CD4-positive, alpha-beta T cell treated with Interleukin-12 subunit alpha and Interleukin-12 subunit beta, for 1 hour (primary cell): ENCODE measurements at places on chromosomes 2 and 18.

DNA sequence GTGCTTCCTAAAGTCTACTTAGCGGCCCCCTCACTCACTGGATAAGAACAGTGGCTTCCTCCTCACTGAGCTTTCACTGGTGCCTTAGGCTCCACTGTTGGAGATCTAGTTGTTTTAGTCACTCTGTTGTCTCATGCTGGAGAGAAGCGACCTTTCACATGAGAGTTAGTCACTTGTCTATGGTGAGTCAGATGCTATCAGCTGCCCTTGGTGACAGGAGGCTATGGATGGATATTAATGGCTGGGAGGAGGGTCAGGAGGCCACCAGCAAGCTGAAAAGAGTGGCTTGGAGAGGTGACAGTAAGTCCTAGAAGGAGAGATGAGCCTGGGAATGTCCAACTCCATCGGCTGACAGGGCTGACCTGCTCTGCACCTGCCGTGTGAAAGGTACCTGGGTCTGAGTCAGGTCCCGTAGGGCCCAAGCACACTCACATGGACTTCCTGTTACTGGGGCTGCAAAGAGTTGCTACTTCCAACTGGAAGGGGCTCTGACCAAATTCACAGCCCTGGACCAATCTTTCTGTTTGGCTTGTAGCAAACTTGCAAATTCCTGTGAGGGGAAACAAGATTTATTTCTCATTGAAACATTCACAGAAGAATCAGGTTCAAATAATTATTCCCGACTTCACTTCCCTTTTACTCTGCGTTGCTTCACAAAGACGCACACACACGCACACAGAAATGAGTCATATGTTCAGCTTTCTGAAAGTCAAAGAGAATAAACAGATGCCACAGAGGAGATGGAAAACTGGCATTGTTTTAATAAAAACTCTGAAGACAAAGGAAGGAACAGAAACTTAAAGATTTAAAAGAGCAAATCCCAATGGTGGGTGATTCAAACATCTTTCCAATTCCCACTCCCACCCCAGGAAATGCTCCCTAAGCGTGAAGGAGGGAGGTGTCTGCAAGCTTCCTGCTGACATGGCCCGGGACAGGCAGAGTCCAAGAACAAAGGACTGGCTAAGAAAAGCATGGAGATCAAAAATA, 203.5 kb upstream of the TWIST2 start:
- DNase-seq = no peak

- no peak for DNase-seq
Measured at GRCh38 chr18:47500930-47501329, 249.5 kb upstream of the SKOR2 start.

DNA sequence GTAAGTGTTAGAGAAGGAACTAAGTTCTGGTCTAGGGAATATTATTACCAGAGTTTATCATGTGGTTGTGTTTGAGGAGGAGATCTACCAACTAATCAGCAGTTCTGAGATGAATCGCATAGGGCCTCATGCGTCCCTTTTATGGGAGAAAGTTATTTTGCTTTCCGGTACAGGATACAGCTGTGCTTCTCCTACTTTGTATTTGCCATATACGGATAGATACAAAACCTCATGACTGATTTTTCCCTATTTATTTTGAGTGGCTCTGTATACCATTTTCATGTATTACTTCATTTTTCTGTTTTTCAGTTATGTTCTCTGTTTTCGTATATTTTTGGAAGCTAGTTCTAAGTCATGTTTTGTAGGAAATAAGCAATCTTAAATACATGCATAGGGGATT, 66.8 kb downstream of the ACSL3 start:
- no peak for DNase-seq

DNA sequence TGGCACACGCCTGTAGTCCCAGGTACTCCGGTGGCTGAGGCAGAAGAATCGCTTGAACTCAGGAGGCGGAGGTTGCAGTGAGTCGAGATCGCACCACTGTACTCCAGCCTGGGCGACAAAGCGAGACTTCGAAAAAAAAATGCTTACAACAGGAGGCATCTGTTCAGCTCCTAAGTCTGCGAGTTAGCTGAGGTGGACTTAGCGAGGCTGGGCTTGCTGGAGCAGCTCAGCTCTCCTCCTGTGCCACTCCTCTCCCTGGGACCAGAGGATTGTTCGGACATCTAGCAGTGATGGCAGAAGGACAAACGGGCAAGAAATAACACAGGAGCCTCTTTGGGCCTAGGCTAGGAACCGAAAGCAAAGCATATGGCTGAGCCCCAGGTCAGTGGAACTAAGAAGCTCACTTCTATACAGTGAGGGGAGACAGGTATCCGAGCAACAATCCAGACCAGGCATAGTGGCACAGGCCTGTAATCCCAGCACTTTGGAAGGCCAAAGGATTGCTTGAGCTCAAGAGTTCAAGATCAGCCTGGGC, 260.1 kb downstream of the GLI2 start:
- no peak for DNase-seq

GRCh38 chr2:162114271-162114670, 37.8 kb downstream of the GCG start:
- DNase-seq = no peak

DNA sequence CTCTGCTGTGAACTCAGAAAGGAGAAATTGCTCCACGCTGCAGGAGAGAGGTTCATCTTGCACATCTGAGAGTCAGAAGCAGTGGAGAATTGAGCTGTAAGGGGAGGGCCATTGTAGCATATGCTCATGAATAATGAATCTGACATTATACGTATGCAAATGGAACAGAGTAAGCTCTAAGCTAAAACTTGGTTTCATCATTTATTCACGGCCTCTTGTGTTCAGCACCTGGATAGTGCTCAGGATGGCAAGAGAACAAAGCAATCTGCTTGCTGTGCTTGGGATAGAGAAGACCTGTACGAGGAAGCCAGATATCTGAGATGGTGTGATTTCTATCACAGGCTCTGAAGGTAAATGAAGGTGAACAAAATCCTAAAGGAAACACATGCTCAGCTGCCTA, 87.9 kb upstream of the GCFC2 start:
- no peak for DNase-seq

- no peak for DNase-seq
Measured at GRCh38 chr2:191366199-191366598, 121.0 kb downstream of the MYO1B start.

GRCh38 chr2:196534495-196534894, 105.0 kb upstream of the CCDC150 start:
- DNase-seq = no peak

- no peak for DNase-seq
Measured at GRCh38 chr2:219423652-219424377, 5.6 kb downstream of the DES start.

DNA sequence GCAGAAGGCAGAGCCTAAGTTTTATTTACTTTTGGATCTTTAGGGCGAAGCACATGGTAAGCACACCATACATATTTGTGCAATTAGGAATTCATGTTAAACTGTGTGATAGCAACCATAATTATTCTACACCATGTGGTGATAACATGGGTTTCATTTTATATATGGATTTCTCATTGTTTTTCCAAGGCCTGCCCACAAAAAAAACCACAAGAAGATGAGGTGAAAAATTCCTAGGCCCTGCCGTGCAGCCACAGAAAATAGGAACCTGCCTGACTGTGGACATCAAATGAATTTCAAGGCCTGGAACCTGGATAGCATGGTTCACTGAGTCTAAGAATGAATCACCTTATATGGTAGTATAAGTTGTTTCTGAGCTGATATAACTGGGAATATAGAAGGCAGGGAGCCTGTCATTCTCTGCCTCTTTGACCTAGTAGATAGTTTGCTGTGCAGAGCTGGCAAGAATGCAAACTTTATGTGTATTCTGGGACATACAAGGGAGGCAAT, 22.4 kb upstream of the SSB start:
- no peak for DNase-seq

- no peak for DNase-seq
Measured at GRCh38 chr2:150045601-150046000, 441.9 kb downstream of the RND3 start.

- DNase-seq = no peak
Measured at GRCh38 chr2:170969872-170970496, 40.9 kb downstream of the GORASP2 start.

DNA sequence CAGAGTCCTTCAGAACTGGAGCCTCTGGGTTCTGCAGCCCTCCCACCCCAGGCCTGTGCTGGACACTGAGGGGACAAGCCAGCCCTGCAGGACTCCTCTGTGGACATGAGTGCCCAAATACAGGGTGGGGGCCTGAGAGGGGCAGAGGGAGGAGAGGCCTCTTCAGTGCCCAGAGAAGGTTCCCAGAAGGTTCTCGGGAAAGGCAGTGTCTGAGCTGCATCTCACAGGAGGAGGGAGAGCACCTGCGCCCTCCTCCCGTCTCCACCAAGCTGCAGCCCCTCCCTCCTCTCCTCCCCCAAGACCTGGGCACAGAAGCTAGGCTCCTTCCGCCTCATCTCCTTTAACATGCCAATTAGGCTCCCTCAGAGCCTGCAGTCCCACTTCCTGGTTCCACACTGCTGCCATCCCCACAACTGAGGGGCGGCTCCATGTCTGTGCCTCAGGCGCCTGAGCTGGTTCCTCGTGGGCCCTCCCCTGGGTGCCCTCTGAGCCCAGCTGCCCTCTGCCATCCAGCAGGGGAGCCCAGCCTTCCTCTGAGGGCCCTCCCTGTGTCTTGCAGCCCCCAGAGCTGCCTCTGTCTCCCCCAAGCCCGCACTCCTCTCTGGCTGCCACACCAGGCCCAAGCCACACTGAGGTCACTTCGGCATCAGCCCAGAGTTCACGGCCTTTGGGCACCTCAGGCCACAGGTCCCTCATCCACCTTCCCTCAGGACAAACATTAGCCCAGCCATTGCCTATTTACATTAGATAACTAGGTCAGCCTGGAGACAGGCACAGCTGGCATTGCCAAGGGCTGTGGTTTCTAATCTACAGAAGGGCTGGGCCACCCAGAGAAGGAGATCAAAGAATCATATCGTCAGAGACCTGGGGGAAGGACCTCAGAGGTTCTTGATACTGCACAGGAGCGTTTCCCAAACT, 28.9 kb downstream of the KCNK3 start:
- no peak for DNase-seq

GRCh38 chr2:78532762-78533379, 492.6 kb upstream of the REG3G start:
- DNase-seq = no peak

GRCh38 chr2:24385366-24385765, 25.0 kb upstream of the ITSN2 start:
- no peak for DNase-seq

DNA sequence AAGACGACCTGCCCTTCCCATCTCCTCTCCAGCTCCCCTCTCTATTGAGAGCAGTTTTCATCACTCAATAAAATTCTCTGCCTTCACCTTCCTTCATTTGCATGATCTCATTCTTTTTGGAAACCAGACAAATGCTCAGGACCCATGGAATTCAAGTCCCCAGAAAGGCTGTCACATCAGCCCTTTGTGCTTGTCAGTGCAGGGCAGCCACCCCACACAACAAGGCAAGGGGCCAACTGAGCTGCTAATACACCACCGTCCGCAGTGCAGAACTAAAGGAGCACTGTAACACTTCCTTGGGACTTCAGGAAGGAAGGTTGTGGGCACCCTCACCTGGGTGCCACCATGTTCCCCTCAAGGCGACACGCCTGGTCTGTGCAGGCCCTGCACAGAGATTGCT, 26.2 kb downstream of the MCEE start:
- no peak for DNase-seq

GRCh38 chr2:17538844-17539554, 1.5 kb upstream of the VSNL1 start:
- no peak for DNase-seq

DNA sequence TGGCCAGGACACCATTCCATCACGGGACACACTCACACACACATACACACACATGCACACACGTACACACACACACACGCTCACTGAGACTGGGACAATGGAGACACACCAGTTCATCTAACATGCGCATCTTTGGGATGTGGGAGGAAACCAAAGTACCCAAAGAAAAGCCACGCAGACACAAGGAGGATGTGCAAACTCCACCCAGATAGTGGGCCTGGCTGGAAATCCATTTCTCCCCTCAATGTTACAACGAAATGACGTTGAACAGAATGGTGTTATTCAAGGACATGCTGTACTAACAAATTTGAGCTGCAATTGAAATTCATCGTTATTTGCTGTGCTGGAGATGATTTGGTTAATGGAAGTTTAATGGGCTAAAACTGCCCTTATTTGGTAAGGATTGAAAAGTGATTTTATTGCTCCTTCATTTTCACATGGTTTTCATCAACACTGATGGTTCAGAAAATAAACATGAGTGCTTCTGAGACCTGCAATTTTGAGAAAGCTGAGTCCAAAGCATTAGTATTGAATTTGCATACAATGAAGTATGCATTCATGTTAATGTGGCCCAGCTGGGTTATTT, 110.0 kb downstream of the KCNE4 start:
- no peak for DNase-seq

GRCh38 chr2:66445925-66446871, 11.3 kb downstream of the MEIS1 start:
- DNase-seq = no peak

GRCh38 chr18:23143815-23144261, 8.6 kb downstream of the CABLES1 start:
- DNase-seq = no peak

GRCh38 chr2:19669559-19669958, 232.2 kb downstream of the TTC32 start:
- DNase-seq = no peak

- DNase-seq = peak; percentile 48
Measured at GRCh38 chr2:174546519-174547506, 50.8 kb downstream of the WIPF1 start.

DNA sequence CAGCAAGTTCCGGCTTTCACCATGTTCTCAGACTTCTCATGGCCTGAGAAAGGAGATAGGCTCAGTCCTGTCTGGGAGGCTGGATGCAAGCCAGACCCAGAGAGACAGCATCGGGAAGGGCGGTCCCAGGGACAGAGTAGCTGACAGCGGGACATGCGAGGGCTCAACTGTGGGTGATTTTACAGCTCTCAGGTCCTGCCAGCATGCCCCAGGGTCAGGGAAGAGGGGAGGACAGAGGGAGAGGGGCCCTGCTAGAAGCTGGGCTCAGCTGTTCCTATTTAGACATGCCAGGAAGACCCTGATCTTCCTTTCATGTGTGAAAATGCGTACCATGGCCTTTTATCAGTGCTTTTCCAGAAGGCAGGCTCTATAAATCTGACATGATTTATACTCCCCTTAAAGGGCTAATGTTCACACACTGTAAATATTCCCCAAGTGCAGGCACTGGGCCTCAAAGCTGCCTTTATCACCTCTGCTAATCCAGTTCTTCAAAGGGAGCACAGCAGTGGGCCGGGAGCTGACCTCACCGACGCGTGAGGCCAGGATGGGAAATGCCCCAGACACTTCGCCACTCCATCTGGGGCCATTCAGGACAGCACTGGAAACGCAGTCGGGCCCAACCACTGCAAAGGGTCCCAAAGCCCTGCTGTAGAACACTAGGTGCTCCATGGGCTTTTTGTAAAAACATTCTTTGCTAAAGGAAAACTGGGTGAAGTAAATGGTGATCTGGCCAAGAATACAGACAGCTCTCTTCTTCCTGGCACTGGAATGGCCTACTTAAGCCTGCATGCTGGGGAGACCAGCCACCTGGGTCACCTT, 96.1 kb upstream of the LMAN1 start:
- no peak for DNase-seq

GRCh38 chr2:32714521-32714920, 86.7 kb downstream of the TTC27 start:
- no peak for DNase-seq

GRCh38 chr2:2234398-2235195, 96.5 kb downstream of the MYT1L start:
- DNase-seq = no peak

GRCh38 chr2:62344472-62344871, 148.6 kb downstream of the B3GNT2 start:
- no peak for DNase-seq

- no peak for DNase-seq
Measured at GRCh38 chr2:215619989-215620388, 184.1 kb upstream of the FN1 start.

GRCh38 chr2:11863103-11863502, 116.7 kb downstream of the LPIN1 start:
- DNase-seq = no peak
